ENCODE measurements at places on chromosomes 6 and 20.

GRCh38 chr20:33664762-33665144 is 2.0 kb upstream of the ACTL10 start:
- DNase-seq, result no peak

- DNase-seq, result no peak
Observed at GRCh38 chr6:53523511-53524454, 21.1 kb downstream of the GCLC start.

DNA sequence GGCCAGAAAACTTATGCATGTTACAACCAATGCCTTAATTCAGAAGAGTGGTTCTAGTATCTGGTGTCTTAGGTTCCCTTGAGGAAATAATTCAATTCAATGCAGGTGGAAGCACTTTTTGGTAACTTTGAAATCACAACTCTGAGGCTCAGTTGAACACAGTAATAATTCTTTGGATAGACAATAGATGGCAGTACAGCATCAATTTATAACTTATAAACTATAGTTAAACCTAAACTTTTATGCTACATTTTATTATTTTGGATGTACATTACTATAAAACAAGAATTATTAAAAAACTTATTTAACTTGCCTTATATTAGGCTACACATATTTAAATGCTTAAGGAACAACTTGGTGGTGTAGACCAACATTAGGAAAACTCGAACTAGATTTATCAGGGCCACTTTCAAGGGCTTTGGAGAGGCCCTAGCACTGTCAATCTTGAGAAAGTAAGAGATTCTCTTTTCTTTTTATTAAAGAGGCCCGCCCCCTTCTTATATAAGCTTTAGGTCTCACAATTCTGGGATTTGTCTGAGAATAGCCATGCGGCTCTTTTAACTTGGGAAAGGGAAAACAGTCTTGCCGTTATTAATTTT is 85.9 kb downstream of the CRYBG1 start:
- peak; percentile 12 for DNase-seq

DNA sequence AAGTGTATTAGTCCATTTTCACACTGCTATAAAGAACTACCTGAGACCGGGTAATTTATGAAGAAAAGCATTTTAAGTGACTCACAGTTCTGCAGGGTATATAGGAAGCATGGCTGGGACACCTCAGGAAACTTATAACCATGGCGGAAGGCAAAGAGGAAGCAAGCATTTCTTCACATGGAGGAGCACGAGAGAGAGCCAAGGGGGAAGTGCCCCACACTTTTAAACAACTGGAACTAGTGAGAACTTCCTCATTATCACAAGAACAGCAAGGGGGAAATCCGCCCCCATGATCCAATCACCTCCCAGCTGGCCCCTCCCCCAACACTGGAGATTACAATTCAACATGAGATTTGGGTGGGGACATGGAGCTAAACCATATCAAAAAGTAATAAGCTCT is 28.3 kb upstream of the B3GAT2 start:
- no peak for DNase-seq

- DNase-seq, result no peak
Observed at GRCh38 chr6:13528777-13529343, 41.5 kb upstream of the GFOD1 start.

DNA sequence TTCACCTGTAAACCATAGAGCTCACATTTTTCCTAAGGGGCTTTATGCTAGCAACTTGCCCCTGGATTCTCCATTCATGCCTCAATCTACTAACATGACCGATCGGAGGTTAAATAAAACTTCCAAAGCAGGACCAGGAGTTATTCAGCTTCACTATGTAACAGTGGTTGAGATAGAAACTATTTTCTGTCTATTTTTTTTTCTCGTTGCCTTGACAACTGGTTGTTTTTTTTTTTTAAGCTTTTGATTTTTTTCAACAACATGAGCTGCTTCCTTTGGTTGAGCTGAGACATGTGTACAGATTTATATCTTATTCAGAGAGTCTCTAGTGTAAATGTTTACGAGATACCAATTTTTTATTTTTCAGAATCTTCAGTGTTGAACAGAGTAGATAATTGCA is 85.7 kb downstream of the SHLD1 start:
- DNase-seq, result peak; percentile 48

DNA sequence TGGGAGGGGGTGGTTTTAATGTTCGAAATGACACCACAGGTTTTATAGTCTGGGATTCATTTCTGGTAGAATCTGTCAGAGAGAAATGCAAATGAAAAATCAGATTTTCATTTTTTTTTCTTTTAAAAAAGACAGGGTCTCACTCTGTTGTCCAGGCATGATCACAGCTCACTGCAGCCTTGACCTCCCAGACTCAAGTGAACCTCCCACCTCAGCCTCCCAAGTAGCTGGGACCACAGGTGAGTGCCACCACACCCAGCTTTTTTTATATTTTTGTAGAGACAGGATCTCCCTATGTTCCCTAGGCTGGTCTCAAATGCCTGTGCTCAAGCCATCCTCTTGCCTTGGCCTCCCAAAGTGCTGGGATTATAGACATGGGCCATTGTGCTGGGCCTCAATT is 2.4 kb upstream of the ADNP start:
- DNase-seq, result no peak
